NCI-H1092 (cell line): ENCODE measurements at places on chromosomes 3 and 15.
A peak's percentile ranks its signal among the peaks of the same experiment; 100 is the strongest.

DNA sequence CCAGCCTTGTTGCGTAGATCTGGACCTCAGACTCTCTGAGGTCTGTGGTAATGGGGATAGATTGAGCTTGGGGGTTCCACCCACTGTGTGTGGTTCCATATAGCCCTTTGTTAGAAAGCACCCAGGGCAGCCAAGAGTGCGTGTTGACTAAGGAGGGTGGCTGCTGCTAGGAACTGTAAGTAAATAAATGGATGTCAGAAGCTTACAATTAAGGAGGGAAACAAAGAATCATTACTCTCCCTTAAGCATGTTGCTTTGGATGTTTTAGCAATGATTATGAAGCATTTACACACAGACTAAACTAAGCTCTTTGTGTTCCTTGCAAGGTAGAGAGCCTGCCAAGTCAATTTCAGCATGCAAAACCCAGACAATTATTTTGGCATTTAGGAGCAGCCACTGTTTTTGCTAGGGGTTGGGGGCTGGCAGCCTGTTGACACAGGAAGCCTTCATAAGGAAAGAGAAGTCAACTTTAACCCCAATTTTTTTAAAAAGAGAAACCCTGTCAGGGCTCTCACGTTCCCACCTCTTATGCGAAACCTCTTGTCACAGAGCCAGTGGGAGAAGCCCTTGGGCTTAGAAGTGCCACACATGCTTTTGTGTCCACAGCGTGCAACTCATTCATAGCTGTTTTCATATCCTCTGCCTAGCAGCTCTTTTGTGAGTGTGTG lies 127.8 kb downstream of the CMSS1 start:
- DNase-seq = peak; percentile 70

- no peak for DNase-seq
Observed at GRCh38 chr3:170802164-170803151, 67.5 kb downstream of the RPL22L1 start.

GRCh38 chr3:168134931-168135330 lies 39.2 kb upstream of the GOLIM4 start:
- DNase-seq = no peak

DNA sequence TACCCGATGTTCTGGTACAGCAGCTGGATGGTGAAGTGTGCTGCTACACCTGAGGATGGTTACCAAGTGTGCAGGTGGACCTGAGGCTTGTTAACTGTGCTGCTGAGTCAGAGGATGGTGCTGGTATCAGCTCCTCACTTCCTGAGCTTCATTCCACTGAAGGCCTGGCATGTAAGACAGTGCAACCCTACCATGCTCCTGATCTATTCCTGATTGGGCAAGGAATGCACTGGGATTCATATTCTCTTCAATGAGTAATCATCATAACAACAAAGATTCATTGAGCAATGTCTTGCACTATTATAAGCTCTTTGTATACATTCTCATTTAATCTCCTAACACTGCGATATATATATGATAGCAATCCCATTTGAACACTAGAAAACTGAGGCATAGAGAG lies 62.9 kb upstream of the THSD4 start:
- DNase-seq = no peak

- DNase-seq = no peak
Observed at GRCh38 chr3:28916713-28917499, 364.0 kb upstream of the RBMS3 start.

- DNase-seq = no peak
Observed at GRCh38 chr3:24514119-24514518, 19.5 kb upstream of the THRB start.

GRCh38 chr3:165523801-165524200 lies 313.4 kb downstream of the BCHE start:
- no peak for DNase-seq

GRCh38 chr3:175163686-175164085 lies 304.6 kb downstream of the NAALADL2 start:
- DNase-seq = peak; percentile 59

DNA sequence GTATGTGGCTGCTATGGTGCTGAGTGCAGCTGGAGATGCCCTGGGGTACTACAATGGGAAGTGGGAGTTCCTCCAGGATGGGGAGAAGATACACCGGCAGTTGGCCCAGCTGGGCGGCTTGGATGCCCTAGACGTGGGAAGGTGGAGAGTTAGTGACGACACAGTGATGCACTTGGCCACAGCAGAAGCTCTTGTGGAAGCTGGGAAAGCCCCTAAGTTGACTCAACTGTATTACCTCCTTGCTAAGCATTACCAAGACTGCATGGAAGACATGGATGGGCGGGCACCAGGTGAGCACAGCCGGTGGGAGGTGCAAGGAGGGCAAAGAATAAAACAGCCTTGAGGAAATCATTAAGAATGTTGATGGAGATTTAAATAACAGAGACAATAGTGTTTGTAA lies 2.9 kb downstream of the ADPRH start:
- DNase-seq = no peak

- no peak for DNase-seq
Observed at GRCh38 chr3:195596765-195597171, 13.0 kb upstream of the APOD start.

DNA sequence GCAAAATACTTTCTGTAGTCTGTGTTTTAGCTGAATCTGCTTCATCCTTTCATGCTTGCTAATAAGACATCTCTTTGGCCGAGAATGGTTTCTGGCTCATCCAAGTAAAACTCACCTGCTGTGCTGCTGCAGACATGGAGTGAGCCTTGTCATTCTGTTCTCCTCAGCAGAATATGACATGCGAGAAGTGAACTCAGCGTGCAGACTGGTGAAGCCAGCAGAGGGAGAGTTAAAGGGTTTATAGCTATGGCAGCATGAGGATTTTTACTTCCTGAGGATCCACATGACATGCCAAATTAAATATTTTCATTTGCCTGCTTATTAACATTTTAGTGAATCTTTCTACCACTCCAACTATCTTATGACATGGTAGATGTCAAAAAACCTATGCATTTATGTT lies 658.4 kb upstream of the NECTIN3 start:
- DNase-seq = no peak

DNA sequence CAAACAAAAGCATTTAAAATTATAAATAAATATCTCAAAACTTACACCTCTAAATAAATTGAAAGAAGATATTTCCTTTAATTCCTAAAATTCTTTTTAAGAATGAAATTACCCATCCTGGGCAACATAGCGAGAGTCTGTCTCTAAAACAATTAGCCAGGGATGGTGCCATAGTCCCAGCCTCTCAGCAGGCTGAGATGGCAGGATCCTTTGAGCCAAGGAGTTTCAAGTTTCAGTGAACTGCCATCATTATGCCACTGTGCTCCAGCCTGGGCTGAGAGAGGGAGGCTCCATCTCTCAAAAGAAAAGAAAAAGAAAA lies 25.4 kb downstream of the AADAC start:
- no peak for DNase-seq

- DNase-seq = no peak
Observed at GRCh38 chr3:107581230-107581629, 58.5 kb downstream of the BBX start.

GRCh38 chr3:16824081-16824696 lies 60.6 kb upstream of the PLCL2 start:
- no peak for DNase-seq

- DNase-seq = no peak
Observed at GRCh38 chr3:196641333-196642054, 2.0 kb downstream of the NRROS start.

DNA sequence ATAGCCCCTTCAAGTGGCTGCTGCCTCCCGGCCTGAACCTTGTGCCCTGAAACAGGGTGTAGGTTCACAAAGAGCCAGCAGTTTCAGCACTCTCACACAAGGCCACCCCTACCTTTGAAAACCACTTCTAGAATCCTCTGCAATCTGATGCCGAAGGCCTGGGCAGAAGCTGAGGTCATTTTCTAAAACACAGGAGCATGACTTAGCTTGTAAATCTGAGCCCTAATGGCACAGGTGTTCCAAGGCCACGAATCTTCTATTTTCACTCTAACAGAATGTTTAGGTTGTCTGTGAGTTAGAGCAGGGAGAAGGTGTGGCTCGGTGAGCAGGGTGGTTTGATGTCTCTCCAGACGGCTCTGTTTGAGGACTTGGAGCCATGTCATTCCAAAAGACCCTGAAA lies 62.3 kb downstream of the SYNM start:
- no peak for DNase-seq

GRCh38 chr3:99520513-99520912 lies 117.9 kb upstream of the COL8A1 start:
- DNase-seq = no peak

GRCh38 chr3:195895861-195896360 lies 12.4 kb downstream of the TNK2 start:
- peak; percentile 15 for DNase-seq

GRCh38 chr3:181730316-181730715 lies 18.6 kb downstream of the SOX2 start:
- no peak for DNase-seq

DNA sequence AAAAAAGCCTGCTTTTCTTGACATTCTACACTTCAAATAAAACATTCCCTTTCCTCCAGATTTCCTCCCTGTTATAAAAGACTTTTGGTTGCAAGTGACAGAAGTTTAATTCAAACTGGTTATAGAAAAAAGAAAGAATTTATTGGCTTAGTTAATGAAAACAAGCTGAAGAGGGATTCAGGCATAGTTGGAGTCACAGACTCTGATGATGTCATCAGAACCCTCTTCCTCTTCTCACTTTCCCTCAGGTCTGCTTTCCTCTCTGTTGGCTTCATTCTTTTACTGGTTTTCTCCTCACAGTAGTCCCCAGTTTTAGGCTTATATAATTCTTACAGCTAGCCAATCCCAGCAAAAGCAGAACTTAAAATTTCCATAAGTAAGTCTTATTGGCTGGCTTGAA lies 32.0 kb upstream of the MBNL1 start:
- no peak for DNase-seq

DNA sequence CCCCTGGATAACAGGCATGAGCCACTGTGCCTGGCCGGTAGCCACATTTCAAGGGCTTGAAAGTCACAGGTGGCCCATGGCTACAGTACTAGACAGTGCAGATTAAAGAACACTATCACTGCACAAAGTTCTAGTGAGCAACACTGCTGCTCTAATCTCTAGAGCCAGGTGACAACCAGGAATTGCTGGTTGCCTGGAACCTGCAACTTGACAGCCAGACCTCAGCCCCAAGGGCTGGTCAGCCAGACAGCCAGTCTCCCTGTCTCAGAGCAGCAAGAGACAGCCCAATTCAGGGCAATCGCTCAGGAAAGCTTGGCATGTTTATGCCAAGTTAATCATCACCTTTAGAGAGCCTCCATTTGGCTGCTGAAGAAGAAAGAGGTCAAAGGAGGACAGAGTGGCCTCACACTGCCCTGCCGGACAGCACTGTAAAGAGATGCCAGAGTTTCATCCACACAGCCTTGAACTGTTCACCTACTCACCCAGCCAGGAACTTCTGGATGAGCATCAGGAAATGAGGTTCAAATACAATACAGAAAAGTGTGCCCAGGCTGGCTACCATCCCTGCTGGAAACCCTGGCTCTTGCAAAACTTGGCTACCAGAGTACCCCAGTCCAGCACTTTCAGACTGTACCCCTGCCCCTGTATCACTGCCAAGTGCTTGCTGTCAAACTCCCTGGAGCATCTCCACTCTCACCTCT lies 6.0 kb downstream of the CCDC12 start:
- no peak for DNase-seq

DNA sequence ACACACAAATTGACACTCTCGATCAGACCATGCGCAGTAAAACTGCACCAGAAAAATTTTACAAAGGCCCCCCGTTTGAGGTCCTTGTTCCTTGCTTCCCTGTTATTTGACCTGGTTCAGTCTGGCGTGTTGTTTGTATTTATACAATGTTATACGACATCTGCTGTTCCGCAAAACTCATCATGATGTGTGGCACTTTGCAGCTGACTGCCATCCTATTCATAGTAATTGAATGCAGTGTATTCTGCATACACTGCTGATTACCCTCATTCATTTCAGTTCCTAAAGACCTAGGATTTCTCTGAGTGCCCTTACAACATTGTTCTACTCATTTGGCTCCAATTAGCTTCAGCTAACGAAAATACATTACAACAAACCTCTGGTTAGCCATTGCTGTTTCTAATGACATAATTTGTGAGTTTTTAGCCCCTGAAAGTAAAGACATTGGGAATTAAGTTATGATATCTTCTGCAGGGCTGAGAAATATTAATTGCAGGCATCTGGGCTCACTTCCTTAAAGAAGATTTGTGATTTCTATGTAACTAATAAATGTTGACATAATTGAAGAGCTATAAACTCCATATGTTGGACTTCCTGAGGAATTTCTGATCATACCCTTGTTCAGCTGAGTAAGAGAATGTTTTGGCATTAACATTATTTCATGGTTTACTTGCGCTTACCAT lies 75.7 kb downstream of the C3orf38 start:
- DNase-seq = no peak

- DNase-seq = no peak
Observed at GRCh38 chr3:74443102-74443501, 171.4 kb downstream of the CNTN3 start.

DNA sequence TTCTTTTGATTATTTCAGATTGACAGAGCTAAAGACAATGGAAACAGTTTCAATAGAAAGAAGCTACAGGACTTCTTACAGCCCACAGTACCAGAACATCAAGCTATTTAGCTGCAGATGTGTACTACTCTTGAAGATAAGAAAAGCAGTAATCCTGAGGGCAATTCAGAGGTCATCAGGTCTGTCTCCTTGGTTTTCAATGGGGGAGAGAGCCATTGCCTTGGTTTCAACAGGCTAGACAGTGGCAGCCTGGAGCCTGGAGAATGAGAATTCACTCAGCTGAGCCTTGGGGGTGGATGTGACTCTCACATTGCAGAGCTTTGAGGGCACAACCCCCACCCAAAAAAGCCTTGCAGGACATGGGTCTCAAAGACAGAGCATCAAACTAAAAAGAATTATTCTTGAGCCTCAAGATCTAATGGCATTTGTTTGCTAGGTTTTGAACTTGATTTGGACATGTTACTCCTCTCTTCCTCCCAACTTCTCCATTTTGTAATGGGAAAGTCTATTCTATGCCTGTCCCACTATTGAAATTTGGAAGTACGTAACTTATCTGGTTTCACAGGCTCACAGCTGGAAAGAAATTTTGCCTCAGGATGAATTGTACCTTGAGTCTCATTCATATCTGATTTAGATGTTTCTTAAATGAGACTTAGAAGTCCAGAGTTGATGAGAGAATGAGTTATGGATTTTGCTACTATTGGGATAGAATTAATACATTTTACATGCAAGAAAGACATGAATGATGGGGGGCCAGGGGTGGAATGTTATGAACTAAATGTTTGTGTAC lies 36.9 kb downstream of the PLSCR1 start:
- no peak for DNase-seq

DNA sequence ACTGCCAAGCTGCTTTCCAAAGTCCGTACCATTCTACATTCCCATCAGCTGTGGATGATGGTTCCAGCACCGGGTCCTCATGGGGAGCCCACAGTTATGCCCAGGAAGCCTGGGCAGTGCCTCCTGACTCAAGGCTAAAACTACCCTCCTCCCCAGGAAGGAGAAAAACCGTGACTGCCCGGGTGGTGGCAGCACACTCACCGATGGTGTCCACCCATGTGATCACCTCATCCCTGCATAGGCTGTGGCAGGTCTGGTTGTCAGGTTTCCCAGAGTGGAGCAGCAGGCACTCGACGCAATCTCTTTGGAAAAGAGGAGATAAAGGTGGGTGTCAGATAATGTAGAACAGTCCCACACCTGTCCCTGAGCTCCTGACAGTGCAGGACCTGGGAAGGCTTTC lies 38.6 kb downstream of the UMPS start:
- no peak for DNase-seq
